ENCODE measurements at places on chromosomes 3 and 15. TPM values are rescaled to one million over a fixed set of nuclear protein-coding genes. Genes with fewer than 3 reads are reported as not detected.

DNA sequence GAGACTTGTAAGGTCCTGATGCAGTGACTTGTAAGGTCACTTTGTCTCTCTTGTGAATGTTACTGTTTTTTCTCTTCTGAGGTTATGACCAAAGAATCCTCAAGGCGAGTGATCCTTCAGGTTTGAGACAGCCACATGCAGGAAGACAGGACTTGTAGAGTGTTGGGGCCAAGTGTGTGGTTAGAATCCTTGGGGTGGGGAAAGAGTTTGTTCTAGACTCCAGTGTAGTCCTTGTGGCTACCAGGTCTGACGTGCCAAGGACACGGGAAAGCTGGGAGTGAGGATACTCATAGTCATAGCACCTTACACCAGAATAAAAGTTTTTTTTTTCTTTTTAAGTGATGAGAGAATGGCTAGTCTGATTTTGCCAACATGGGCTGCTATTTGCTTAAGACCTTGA lies 7.3 kb upstream of the SACM1L start:
- no peak for DNase-seq
- no peaks in the 10 kb centered on the region for H3K36me3 ChIP-seq
- peak overlapping the region; percentile 14 for H3K27ac ChIP-seq
- no peaks in the 10 kb centered on the region for H3K27me3 ChIP-seq
- peaks cover 51% of the 10 kb centered on the region for H3K4me1 ChIP-seq
- H3K4me3 ChIP-seq: no peak overlapping the region

The TLR9 gene
- total RNA-seq: not detected

DNA sequence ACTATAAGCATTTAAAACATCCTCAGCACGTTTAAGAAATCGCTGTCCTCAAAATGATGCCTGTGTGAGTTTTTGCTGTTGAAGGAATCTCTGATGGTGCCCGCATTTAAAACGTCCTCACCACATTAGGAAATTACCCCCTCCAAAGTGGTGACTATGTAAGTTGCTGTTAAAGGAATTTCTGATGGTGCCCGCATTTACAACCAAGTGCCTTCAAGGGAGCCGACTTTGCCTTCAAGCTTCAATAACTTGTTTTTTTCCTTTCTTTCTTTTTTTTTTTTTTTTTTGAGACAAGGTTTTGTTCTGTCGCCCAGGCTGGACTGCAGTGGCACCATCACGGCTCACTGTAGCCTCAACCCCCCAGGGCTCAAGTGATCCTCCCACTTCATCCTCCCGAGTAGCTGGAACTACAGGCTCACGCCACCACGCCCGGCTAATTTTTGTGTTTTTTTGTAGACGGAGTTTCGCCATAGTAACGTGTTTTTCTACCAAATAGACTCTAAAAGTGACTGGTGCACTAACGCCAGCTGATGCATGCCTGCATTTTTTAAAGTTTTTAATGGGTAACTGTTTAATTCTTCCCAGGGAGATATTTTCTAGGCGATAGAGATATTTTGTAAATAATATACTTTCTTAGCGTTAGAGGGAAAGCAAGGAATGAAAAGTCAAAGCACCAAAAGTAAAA lies 19.0 kb upstream of the TSEN2 start:
- H3K36me3 ChIP-seq: no peaks in the 10 kb centered on the region
- DNase-seq: no peak
- no peak overlapping the region for H3K4me3 ChIP-seq
- no peaks in the 10 kb centered on the region for H3K4me1 ChIP-seq

DNA sequence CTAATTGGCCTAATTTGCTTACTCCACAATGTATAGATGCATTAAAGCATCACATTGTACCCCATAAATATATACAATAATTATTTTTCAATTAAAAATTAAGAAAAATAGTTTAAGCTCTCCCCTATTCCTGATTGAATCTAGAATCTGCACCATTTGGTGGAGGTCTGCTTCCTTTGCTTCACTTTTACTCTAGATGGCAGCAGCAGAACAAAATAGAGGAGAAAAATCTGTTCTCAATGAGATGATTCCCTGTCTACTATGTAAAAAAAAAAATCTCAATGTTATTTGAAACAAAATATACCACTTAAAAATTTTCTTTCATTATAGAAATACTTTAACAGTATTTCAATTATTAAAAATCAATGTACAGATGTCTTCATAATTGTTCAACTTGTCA lies 109.6 kb upstream of the FXR1 start:
- no peaks in the 10 kb centered on the region for H3K27me3 ChIP-seq
- H3K27ac ChIP-seq: no peak overlapping the region
- no peak overlapping the region for H3K4me3 ChIP-seq
- no peak for DNase-seq

DNA sequence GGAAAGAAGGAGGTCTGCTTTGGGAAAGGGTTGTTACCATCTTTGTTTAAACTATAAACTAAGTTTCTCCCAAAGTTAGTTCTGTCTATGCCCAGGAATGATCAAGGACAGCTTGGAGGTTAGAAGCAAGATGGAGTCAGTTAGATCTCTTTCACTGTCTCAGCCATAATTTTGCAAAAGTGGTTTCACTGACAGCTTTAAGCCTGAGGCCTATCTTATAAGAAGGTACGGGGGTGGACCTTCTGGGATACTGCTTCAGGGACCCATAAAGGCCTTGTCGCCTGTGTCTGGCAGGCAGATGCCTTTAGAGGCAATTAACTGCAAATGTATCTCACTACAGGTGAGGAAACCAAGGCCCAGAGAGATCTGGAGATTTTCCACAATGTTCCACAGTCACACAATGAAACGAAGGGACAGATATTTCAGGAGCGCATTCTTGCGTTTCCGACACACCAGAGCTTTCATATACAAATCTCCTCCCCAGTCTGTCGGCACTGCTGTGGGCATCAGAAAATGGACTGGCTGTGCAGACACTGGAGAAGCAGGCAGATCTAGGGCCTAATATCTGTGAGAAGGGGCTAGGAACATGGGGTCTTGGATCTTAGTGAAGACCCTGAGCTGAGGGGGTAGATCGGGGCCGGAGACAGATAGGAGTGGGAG lies 169.5 kb upstream of the SMAD3 start:
- no peak overlapping the region for H3K27ac ChIP-seq
- H3K36me3 ChIP-seq: no peaks in the 10 kb centered on the region
- no peaks in the 10 kb centered on the region for H3K27me3 ChIP-seq
- no peak overlapping the region for H3K4me3 ChIP-seq
- DNase-seq: no peak

The ANKUB1 gene
- not detected for total RNA-seq

DNA sequence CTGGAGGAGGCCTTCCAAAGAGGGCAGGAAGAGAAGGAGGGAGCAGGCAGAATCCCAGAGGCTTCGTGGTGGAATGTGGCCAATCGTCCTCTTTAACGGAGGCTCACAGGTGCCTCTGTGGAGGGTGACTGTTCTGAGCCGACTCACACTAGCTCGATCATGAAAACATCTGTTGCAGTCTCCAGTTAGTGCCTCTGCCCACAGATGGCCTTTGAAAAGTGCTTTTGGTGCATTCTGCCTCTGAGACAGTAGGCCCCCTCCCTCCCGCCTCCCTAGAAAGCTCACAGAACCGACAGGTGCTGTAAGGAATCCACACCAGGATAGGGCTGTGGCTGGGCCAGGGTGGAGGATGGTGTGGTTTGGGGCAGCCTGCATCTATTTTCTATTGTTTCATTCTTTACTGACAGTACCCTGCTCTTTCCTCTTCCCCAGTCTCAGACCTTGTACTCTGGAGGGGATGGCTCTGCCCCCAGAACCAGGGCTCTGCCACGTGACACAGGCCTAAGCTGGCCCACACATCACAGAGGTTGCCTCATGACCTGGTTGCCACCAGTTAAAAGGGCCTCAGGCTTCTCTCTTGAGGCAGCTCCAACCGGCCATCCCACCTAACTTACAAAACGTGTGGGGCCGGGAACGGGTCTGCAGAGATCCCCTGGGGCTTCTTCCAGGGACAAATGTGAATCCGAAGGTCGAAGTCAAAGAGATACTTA lies 27.2 kb upstream of the PIGZ start:
- peaks cover 22% of the 10 kb centered on the region for H3K4me1 ChIP-seq
- no peaks in the 10 kb centered on the region for H3K27me3 ChIP-seq
- H3K27ac ChIP-seq: peak overlapping the region; percentile 86
- no peak for DNase-seq

- peak overlapping the region; percentile 91 for H3K27ac ChIP-seq
- H3K4me1 ChIP-seq: peaks cover 44% of the 10 kb centered on the region
- no peaks in the 10 kb centered on the region for H3K36me3 ChIP-seq
- DNase-seq: no peak
- H3K27me3 ChIP-seq: no peaks in the 10 kb centered on the region
Observed at GRCh38 chr3:15795651-15796308, 2.0 kb downstream of the ANKRD28 start.

The CHRFAM7A gene
- 4.8 TPM for total RNA-seq

DNA sequence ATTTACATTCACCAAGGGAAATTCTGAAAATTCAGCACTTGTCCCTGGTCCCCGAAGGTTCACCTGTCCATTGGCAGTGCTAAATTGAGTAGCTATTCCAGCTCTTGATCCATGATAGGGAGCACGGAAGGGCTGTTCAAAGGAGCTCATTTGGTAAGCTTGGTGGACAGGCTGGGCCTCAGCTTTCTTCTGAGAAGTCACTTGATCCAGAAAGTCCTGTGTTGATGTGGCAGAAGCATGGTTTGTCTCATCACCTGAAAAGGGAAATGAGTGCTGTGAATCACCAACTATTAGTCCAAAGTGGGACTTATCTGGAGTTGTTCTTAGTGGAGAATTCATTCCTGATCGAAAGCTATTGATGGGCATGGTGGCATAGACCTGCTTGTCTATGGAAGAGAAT lies 19.9 kb upstream of the SLC12A8 start:
- DNase-seq: no peak
- peaks cover 6% of the 10 kb centered on the region for H3K36me3 ChIP-seq
- no peaks in the 10 kb centered on the region for H3K27me3 ChIP-seq

The PAQR5 gene
- total RNA-seq: 0.24 TPM

GRCh38 chr15:48645558-48646330 lies at the start of gene FBN1:
Gene FBN1 (minus strand): TSS chr15:48645709. CDS start chr15:48644769, 940 bp downstream.
- peaks cover 32% of the 10 kb centered on the region for H3K4me1 ChIP-seq
- peak within 1 kb of the TSS; percentile 86 for H3K27ac ChIP-seq
- no peaks in the 10 kb centered on the region for H3K27me3 ChIP-seq
- H3K36me3 ChIP-seq: no peaks in the 10 kb centered on the region
- peak within 1 kb of the TSS; percentile 76 for H3K4me3 ChIP-seq

The SMC4 gene
- 50.8 TPM for total RNA-seq

The ITIH4 gene
- total RNA-seq: 3.9 TPM

The PRR20G gene
- not detected for total RNA-seq

- peaks cover 6% of the 10 kb centered on the region for H3K4me1 ChIP-seq
- H3K36me3 ChIP-seq: no peaks in the 10 kb centered on the region
- H3K27me3 ChIP-seq: no peaks in the 10 kb centered on the region
Observed at GRCh38 chr3:73453666-73454065, 171.1 kb downstream of the PDZRN3 start.

GRCh38 chr3:185488465-185488864 lies 10.4 kb downstream of the TMEM41A start:
- H3K4me1 ChIP-seq: no peaks in the 10 kb centered on the region
- H3K27ac ChIP-seq: no peak overlapping the region
- peak; percentile 35 for DNase-seq
- H3K36me3 ChIP-seq: peaks cover under 1% of the 10 kb centered on the region
- no peak overlapping the region for H3K4me3 ChIP-seq

DNA sequence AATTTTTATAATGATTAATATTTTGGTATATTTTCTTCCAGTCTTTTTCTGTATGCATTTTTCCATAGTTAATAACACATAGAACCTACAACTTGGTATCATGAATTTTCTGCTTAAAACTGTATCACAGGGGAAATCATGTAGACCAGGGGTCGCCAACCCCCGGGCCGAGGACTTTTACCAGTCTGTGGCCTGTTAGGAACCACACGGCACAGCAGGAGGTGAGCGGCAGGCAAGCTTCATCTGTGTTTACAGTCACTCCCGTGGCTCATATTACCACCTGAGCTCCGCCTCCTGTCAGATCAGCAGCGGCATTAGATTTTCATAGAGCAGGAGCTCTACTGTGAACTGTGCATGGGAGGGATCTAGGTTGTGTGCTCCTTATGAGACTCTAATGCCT lies 54.7 kb downstream of the RPL22L1 start:
- H3K36me3 ChIP-seq: no peaks in the 10 kb centered on the region
- H3K27ac ChIP-seq: no peak overlapping the region
- H3K4me1 ChIP-seq: peaks cover 4% of the 10 kb centered on the region
- H3K27me3 ChIP-seq: no peaks in the 10 kb centered on the region
- H3K4me3 ChIP-seq: no peak overlapping the region

DNA sequence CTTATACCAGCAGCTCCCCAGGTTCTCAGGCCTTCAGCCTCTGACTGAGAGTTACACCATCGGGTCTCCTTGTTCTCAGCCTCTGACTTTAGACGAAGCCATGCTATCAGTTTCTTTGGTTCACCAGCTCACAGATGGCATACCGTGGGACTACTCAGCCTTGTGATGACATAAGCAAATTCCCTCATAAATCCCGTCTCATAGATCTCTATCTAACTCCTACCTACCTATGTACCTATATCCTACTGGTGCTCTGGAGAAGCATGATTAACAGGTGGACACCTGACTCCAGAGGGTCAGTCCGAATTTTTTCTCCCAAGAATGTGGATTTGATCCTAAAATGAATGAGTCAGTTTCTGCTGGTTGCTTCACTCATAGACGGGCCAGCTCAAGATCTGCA lies 59.1 kb upstream of the CDV3 start:
- H3K4me1 ChIP-seq: no peaks in the 10 kb centered on the region
- H3K27ac ChIP-seq: no peak overlapping the region
- no peak overlapping the region for H3K4me3 ChIP-seq
- DNase-seq: no peak
- no peaks in the 10 kb centered on the region for H3K36me3 ChIP-seq

DNA sequence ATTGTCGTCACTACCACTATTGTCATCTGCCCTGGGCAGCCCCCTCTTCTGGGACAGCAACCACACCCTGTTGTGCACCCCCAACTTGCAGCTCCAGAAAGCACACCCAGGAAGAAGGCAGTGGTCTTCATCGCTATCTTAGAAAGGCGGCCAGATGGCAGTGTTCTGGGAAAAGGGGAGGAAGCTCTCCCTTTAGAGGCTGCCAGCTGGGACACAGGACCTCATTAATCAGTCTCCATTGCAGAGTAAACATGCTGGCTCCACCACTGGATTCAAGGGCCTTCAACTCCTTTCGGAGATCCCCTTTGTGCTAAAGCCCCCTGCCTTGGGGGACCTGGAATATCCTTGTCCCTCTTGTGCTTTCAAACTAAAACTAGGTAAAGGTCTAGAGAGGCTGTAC lies 199.3 kb upstream of the LINGO1 start:
- no peaks in the 10 kb centered on the region for H3K27me3 ChIP-seq
- H3K36me3 ChIP-seq: no peaks in the 10 kb centered on the region
- DNase-seq: no peak
- H3K4me3 ChIP-seq: no peak overlapping the region
- H3K4me1 ChIP-seq: no peaks in the 10 kb centered on the region

GRCh38 chr15:40807888-40808461 lies 702 bp upstream of the DNAJC17 start:
- H3K27me3 ChIP-seq: no peaks in the 10 kb centered on the region
- DNase-seq: no peak
- H3K36me3 ChIP-seq: no peaks in the 10 kb centered on the region
- peak overlapping the region; percentile 91 for H3K27ac ChIP-seq

All from thyroid gland (tissue), 4 donors.